ENCODE measurements at places on chromosomes 4 and X.

DNA sequence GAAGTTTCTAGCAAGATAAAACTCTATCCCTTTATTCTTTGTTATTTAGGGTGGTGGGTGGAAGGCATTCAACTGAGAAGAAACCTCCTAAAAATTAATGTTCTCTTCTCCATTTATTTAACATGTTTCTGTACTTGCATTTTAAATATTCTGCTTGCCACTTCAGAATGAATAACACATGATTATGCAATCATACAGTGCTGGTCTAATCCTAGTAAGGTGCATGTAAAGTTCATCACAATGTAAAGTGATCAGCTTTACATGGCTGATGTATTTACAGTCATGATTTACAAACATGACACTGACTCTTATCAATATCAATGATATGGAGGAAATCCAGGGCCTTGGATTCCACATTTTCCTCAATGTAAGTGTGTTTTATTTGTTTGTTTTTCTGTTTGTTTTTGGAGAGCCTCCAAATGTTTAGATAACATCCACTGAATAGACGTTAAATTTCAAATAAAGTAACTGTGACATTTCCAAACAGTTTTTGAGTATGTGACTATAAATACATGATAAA, 342.1 kb upstream of the CTSO start:
- no peak for DNase-seq

DNA sequence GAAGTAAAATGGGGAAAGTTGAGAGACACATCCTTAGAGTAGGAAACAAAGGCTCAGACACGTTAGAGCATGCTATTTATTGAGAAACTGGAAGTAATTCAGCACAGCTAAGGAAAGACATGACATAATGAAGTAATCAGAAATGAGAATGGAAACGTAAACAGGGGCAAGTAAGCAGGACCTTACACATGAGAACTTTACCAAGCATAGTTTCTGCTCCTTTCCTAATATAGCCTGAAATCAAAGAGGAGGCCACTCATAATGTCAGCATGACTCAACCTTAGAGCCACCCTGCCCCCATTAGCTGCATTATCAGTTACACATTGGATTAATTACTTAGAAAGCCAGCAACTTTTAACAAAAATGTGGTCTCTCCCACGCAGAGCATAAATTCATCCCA, 558.3 kb upstream of the GRIA3 start:
- no peak for DNase-seq

DNA sequence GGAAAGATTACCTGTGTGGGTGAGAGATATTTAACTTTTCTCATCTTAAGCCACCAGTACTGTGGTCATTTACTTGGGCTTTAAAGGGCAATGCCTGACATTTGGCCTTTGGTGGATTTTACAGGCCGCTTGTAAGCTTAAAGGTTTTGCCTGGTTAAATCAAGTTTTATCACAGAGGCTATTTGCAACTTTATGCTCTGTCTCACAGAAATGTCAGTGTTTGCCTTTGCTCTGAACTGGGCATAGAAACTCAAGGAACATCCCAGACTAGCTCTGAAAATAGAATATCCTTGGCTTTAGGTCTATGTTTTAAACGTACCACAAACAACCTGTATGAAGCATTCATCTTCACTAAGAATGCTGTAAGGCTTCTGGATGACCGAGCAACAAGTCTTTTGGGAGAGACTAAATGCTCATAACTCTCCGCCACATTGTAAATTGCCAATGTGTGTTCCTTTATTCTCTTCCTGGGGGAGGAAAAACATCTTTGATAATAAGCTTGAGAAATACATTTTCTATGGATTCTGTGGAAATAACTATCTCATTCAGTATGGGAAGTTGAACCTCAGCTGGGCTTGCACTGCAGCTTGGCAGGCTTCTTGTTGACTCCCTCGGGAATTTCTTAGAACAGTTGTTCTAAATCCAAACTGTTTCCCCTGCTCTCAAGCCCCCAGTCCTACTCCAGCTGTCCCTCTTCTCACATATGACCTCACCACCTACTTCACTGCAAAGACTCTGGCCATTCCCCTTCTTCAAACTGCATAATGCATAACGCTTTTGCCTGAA, 105.8 kb upstream of the WDR44 start:
- DNase-seq, result no peak

DNA sequence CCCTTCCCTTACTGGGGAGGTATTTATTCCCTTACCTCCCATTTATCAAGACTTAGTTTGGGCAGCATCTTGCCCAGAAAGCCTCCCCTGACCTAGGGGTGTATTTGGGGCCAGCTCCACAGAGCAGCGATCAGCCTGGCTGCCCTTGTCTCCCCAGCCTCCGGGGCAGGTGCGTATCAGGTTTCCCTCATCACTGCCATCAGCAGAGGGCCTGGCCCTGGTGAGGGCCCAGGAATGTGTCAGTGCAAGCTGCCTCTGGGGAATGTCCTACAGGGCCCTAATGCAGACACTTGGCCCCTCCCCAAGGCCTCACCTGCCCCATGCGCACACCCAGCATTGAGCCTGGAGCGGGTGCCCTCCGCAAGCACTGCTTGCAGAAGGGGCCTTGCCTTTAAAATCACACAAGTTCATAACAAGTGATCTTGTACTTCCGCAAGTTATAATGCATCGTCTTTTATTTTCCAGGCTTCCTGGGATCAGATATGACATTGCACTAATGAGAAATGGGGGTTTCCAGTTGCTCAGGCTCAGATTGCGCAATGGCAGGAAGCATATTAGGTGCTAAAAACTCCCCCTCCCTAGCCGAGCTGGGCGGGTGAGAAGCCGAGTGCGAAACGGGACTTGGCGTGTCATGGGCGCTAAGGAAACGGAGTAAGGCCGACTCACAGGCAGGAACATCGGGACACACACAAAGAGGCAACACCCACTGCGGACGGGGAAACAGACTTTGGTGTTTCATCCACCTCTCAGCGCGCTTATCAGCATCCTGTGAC, 25.4 kb upstream of the AFAP1 start:
- DNase-seq, result no peak

- DNase-seq, result no peak
Observed at GRCh38 chrX:123962006-123962467, 531 bp downstream of the STAG2 start.

GRCh38 chr4:36206012-36206411, 38.3 kb downstream of the ARAP2 start:
- DNase-seq, result no peak

GRCh38 chrX:150316564-150316963, 46.6 kb upstream of the MAMLD1 start:
- DNase-seq, result no peak

GRCh38 chr4:8912506-8912905, 40.9 kb upstream of the HMX1 start:
- no peak for DNase-seq

DNA sequence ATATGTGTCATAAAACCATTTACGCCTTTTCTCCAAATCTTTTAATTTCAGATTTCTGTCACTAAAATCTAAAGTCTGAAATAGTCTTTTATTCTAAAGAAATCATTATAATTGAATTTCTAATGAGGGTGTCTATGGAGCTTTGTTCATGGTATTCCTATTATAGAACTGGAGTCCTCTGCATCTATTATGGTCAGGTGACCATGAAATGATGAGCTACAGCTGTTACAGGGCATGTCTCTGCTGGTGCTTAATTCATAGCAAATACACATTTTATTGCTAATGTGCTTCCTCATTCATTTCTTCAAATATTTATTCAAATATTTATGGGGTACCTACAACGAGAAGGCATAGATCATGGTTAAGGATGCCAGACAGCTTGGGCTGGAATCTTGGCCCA, 126.1 kb downstream of the NAA11 start:
- no peak for DNase-seq

DNA sequence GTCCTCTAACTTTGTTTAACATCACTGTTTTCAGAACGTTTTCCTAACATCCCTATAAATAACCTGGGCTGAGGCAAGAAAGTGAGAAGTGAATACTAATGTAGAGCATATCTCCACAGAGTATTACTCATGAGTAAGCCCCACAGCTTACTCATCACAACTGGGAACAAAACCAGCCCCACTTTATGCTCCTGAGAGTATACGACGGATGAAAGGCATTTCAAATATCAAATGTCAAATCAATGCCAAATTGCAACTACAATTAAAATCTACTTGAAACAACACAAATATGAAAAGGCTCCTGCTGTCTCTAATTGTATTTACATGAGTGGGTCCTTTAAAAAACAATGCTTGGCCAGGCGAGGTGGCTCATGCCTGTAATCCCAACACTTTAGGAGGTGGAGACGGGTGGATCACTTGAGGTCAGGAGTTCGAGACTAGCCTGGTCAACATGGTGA, 41.2 kb downstream of the SH3RF1 start:
- no peak for DNase-seq

DNA sequence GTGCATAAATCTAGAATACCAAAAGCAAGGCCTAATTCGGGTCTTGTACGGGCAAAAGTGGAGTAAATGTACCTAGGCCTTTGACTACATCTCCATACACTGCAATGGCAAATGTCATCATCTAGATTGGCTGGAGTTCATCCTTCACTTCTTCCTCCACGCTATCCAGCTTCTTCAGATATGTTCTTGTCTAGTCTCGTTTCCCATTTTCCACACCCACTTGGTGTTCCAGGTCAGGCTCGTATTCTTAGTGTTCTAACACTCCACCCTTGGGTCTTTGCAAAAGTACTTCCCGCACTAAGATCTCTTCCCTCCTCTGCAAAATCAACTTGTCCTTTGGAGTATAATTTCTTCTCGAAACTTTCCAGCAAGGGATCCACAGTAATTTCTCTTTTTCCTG, 1.4 kb downstream of the COQ2 start:
- no peak for DNase-seq

- no peak for DNase-seq
Observed at GRCh38 chrX:84133023-84133422, 55.0 kb downstream of the RPS6KA6 start.

DNA sequence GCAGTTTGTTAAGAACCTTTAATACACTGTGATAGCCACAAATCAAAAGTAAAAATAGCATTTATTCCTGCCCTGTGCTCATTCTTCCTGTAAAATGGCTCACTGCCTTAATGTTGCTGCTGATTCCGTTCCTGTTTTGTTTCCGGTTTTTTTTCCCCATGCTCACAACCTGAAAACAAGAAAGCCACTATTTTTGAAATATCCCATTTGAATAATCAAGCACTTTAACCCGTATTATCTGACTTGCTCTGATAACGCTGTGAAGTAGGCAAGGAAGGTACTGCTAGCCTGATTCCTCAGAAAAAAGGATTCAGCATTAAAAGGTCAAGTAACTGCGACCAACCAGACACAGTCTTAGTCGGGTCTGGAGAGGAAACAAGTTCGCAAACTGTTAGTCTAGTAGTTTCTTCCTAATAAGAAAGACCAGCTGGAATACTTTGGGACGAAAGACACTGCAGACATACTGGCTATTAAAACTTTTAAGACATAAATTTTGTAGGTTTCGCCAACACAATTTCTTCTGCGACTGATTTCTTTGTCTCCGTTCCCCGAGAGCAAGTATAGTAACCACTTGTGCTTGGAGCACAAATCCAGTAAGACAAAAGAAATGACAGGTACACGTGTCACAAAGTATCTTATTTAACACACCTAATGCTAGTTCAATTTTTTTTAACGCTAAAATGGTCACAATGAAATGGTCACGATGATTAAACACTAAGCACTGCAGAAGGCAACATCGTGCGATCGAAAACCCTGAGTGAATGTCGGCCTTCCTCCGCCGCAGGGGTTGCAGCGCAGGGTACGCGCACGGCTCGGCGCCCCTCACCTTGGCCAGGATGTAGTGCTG, 802 bp downstream of the COX18 start:
- peak; percentile 31 for DNase-seq

- no peak for DNase-seq
Observed at GRCh38 chr4:55378617-55379467, 16.9 kb upstream of the TMEM165 start.

DNA sequence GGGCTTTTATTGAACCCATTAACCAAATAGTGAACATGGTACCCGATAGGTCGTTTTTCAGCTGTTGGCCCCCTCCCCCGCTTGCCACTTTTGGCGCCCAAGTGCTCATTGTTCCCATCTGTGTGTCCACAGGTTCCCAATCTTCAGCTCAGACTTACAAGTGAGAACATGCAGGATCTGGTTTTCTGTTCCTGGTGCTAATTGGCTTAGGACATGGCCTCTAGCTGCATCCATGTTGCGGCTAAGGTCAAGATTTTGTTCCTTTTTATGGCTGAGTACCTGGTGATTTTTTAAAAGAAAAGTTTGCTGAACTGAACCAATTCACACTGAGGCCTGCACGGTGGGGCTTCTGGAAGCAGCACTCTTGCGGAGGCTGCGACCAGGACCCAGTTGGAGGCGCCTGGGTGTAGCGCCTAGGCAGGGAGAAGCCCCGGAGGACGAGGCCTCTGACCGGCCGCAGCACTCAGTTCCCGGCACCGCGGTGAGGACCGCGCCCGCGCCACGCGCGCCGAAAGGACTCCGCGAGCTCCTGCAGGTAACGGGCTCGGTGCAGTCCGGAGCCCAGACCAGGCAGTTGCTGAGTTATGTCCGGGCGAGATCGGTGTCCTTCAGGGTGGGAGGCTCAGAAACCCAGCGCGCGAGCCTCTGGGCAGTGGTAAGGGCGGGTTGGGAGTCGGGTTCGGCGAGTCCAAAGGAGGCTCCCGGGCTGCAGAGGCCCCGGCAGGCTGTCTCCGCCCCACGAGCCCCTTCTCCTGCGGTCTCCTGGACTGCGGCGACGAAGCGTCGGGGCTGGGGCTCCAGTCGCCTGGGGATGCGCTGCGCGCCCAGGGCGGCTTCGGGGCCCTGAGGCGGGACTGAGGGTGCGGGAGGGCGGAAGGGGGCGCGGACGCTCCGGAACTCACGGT, 15.8 kb upstream of the SLC25A4 start:
- DNase-seq, result no peak

GRCh38 chrX:120309873-120310705, 1.2 kb downstream of the TMEM255A start:
- DNase-seq, result no peak

- DNase-seq, result no peak
Observed at GRCh38 chr4:82694046-82694445, 104.5 kb downstream of the SCD5 start.

- DNase-seq, result no peak
Observed at GRCh38 chr4:1746919-1747602, 25.7 kb downstream of the TACC3 start.

- no peak for DNase-seq
Observed at GRCh38 chr4:178611062-178611461, 1168.8 kb upstream of the AGA start.

GRCh38 chr4:162265802-162266201, 102.0 kb upstream of the FSTL5 start:
- DNase-seq, result no peak

GRCh38 chrX:20454117-20454516, 187.4 kb upstream of the RPS6KA3 start:
- DNase-seq, result no peak

GRCh38 chrX:43860646-43861370, 21.4 kb downstream of the MAOB start:
- no peak for DNase-seq

Data from activated CD8-positive, alpha-beta T cell treated with anti-CD3 and anti-CD28 coated beads, Interleukin-2, amount 10 ng/mL, durations not matched to agents 7 days and 5 days (primary cell).